ENCODE measurements at places on chromosomes 1 and 21.

GRCh38 chr1:22756125-22756735 is 45.6 kb downstream of the EPHB2 start:
- DNase-seq, result no peak

GRCh38 chr1:23475641-23476040 is 8.3 kb downstream of the ASAP3 start:
- DNase-seq, result no peak

GRCh38 chr1:9211291-9211811 is 23.2 kb upstream of the H6PD start:
- no peak for DNase-seq

- DNase-seq, result no peak
Measured at GRCh38 chr1:29227511-29227910, 3.2 kb downstream of the MECR start.

DNA sequence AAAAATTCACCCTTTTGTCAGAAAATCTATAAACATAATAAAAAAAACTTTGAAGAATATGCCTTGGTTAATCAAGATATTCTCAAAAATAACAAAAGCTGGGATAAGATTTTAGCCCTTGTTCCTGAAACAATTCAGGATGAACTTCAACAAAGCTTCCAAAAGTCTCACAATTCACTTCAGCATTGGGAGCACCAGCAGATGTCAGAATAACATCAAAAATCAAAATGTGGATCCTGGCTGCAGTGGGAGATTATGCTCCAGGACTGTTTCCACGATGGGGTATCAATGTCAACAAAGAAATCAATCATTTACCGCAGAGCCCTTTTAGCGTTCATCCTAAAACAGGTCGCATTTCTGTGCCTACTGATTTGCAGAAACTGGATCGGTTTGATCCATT is 35.2 kb downstream of the ZNF670 start:
- DNase-seq, result no peak

DNA sequence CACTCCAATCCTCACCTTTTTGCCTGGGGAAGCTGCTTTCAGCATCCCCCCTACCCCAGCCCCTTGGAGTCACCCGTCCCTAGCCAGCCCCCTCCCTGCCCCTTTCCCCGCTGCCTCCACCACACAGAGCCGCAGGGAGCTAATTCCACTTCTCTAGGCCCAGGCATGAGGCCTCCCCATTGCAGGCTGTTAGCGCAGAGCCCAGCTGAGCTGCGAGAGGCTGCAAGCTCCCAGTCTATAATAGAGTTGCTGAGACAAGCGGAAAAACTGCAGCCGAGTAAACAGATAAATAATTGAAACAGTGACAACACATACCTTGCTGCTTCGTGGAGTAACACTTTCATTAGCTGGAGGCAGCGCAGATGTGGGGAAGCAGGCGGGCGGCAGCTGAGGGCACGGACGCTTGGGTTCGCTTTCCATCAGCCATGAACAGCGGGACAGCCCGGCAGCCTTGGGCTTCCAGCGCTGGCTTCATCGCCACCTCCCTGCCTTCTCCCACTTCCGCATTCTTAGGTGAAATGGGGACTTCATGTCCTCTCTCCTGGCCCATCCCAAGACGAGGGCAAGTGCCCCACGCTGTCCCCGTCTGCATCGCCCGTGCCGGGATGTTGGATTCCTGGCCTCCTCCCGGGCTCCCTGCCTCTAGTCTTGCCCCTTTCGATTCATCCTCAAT is 183.3 kb downstream of the IGSF21 start:
- DNase-seq, result no peak

DNA sequence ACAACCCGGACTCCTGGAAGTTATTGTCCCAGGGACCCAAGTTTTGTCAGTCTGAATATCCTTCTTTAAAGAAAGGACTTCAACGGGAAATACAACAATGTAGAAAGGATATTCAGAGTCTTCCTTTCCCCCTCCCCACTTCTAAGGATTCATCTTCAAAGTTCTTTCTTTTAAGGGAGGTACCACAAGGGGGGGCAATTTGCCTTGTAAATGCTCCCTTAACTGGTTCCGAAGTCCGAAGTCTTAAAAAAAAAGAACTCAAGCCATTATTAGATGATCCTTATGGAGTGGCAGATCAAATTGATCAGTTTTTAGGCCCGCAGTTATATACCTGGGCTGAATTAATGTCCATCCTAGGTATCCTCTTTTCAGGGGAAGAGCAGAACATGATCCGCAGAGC is 47.0 kb downstream of the SERINC2 start:
- no peak for DNase-seq

- DNase-seq, result no peak
Measured at GRCh38 chr1:236663934-236664333, 22.4 kb upstream of the ACTN2 start.

DNA sequence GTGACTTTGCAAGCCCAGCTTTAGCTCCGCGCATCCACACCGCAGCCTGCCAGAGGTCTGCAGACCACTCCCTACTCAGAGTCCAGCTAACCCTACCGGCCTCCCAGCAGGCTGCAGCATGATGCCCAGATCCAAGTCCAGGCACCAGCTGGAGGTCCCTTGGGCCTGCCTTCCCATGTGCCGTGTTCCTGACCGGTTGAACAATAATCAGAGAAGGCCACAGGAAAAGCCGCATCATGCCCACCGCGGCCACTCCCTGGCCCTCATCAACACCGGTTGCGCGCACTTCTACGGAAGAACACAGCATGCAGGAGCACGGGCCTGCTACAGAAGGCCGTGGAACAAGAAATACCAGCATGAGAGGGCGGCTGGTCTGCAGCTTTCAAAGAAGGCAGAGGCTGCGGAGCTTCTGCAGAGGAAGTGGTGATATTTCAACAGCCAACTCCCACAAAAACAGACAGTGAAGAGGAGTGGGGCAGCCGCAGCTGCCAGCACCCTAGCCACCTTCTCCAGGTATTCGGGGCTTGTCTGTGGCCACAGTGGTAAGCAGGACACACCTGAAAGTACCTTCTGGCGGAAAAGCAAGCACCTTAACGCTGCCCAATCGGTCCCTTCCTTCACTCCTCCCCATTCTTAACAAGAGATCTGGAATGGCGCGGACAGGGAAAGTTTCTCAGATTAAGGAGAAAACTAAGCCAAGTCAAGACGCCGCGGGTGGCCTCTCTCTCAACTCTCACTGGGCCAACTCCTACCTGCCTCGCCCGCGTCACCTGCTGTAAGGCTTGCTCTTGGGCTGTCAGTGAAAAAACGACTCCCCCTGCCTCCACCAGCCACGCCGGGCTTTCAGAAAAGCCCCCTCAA is 1.5 kb downstream of the PGBD5 start:
- no peak for DNase-seq

- no peak for DNase-seq
Measured at GRCh38 chr1:208432346-208432745, 188.2 kb upstream of the PLXNA2 start.

DNA sequence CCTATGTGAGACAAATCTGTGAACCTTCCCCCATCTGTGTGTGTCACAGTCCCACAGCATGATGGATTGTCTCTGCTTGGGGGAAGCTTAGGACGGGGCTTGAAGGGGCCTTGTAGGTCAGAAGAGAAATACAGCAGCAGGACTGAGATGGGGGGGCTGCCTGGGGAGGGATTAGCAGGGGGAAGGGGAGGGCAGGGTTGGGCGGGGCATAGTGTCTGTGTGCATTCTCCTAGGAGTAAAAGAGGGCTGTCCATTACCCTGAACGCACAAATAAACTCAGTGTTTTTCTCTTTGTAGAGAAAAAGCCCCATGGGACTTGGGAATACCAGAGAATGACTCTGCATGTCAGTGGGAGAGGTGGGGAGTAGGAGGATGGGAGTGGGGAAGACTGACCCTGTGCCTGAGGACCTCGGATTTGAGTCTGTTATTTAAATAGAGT is 16.4 kb downstream of the RNF220 start:
- DNase-seq, result no peak

DNA sequence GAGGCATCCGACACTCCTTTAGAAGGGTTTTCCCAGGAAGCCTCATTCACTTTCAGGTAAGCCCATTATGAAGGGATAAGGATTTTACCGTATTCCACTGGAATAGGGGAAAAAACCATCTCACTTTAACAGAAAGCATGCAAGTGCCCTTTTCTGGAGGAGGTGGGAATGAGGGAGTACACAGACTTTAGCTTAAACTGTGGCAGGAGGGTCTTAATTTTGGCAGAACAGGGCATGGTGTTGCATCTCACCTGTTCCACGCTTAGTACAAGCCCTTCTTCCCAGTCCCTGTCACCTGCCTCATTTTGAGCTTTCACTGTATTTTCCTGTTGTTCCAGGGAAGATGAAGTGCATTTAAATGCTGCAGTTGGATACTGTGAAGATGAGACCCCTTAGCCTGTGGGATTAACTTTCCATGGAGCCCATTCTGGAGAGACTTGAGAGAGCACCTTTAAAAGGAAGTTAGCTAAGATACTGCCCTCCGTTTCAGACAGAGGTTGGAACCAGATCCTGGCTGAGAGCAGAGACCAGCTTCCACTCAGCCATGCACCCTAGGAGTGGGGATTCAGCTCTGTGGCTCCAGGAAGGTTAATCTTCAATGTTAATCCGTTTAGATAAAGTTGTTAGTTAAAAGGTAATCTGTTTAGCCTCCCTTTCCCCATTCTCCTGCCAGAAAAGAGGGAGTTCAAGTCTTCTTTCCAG is 42.6 kb downstream of the PBX1 start:
- DNase-seq, result no peak

DNA sequence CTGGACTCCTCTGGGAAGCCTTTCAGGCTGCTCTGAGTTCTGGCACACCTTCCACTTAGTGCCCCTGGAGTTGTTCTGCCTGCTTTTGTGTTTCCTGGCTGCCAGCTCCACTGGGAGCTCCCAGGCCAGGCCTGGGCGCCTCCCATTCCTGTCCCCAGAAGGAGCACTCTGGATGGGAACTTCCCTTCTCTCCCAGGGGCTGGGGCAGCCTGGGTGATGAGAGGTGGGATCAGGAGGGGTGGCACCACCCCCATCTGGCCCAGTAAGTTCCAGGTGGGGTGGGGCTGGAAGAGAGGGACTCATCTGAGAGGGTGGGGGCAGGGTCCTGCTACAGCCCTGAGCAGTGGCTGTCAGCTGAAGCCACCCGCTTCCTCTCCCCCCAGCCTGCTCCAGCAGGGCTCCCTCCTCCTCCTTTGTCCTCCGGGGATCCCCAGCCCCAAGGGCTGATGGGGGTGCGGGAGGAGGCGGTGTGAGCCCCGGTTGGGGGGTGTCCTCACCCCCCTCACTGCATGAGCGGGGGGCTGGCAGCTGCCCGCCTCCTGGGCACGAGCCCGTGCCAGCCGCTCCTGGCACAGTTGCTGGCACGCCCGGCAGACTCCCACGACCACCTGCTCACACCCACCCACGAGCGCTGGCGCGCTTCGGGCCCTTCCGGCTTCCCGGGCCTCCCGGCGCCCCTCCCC is 4.7 kb downstream of the FOXO6 start:
- no peak for DNase-seq

DNA sequence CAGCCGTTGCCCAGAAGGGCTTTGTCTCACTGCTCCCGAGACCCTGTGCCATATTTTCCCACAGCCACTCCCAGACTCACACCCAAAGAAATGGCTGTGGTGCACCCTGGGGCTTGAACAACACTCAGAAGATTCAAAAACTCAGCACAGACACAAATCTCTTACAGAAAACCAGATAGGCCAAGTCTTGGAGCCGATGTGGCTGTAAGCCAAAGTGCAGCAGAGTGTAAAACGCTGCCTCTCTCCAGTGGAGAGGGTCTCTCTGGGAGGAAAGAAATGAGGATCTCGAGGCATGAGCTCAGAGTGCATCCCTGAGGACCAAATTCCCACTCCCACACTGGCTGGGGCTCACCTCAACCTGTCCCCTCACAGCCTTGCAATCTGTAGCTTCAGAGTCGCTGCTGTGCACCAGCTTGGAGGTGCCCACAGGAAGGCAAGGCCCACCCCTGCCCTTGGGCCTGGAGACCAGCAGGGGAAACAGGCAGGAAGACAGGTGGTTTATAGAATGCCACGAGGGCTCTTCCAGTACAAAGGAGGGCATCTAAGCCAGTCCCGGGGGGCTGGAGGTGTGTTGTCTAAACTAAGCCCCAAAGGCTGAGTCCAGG is 171.3 kb upstream of the AJAP1 start:
- DNase-seq, result no peak

DNA sequence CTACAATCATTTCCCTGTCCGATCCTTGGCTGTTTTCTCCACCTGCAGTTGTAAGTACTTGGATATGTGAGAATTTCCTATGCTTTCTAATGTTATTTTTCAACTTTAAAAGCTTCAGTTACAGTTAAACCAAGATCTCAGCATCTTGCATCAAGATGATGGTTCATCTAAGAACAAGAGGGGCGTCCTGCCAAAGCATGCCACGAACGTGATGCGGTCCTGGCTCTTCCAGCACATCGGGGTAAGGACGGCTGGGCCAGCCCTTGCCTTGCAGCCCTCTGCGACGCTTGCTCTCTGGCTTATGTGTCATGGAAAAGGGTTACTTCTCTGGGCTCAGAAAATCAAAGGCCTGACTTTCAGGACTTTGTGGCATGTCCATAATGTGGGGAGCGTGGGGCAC is 46.8 kb downstream of the PKNOX1 start:
- no peak for DNase-seq

DNA sequence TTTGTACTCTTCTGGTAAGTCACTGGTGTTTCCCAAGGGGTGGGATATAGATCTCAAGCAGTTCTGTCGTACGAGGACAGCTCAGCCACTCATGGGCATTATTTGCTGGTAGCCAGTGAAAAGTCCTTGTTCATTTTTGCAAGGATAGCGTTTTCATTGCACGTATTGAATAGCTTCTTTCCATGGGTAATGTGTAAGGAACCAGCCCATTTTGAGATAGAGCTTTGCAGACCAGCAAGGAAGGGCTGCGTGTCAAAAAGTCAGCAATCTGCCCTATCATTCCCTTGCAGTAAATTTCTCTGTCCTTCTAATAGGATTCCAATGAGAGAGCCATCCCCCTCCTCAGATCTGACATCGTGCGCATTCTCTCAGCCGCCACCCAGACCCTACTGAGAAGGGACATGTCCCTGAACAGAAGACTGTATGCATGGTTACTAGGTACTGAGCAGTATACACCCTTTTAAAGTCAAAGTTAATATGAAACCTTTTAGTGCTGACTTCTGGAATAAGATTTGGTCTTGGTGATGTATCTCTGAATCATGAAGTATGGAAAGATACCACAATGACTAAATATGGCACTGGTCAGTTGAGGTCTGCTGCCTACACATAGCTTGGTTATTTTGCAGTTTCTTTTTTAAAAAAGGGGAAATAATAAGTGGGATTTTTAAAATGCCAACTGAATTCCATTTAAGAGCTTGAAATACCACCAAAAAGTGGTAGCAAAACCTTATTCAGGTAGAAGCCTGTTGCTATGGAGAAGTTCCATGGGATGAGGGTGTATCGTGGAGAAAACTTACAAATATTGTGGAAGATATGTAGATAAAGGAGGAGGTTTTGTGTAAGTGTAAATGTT is 55.3 kb downstream of the DOP1B start:
- DNase-seq, result no peak

DNA sequence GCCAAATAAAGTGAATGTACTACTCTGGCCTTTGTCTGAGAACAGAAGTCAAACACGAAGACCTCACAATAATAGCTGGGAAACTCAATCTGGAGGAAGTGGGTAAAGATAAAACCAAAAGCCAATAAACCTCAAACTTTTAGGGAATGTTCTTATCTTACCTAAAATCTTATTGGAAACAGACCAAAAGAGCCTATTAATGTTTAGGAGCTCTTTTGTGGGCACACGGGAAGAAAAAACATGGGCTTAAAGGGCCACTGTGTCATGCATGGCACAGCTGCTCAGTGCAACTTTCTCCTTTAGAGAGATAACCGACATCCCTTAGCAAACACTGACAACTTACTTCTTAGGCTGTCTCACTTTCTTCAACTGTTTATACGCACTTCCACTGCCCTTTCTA is 16.1 kb downstream of the EIF2B3 start:
- DNase-seq, result no peak

Measured in liver (tissue), 10 donors.